Kidney tubule cell (primary cell): ENCODE measurements at places on chromosomes 4 and X.
A peak's percentile ranks its signal among the peaks of the same experiment; 100 is the strongest.

DNA sequence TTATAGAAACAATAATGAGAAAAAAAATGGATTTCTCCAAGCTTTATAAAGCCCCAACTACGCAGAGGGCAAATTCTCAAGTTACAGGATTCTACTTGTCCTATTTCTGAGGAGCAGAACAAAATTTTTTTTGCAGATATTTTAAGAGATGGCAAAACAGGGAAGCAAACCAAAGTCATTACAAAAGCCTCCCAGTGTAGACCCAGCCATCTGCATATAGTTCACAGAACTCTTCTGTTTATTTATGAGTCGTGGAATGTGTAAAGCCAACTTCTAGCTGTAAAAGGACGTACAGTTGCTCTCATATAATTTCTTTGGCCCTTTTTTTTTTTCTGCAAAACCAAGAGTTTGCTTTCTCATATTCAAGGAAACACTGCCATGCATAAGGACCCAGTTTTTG lies 120.4 kb downstream of the PCDH7 start:
- no peak for DNase-seq

DNA sequence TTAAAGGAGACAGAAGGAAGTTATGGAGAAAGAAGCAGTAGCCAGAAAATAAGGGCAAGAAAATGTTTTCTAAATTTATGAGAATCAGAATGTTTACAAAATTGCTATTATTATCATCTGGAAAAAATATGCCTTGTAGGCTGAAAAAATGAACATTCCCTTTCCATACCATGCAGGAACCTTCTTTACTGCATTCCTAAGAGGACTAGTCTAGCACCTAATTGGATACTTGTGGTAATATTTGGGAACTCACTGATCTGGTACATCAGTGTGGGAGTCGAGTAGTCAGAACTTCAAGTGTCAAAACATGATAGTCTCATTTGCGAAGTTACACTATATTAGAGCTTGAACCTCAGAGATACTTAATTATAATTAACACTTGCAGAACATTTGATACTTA lies 51.9 kb downstream of the TET2 start:
- DNase-seq = no peak

GRCh38 chr4:48467891-48468290 lies 15.3 kb upstream of the SLC10A4 start:
- DNase-seq = no peak

GRCh38 chr4:65021737-65022136 lies 612.5 kb upstream of the TECRL start:
- DNase-seq = no peak

GRCh38 chr4:176443117-176443516 lies 123.4 kb downstream of the SPCS3 start:
- DNase-seq = peak; percentile 80
